MG63 (cell line): ENCODE measurements at places on chromosomes 6 and 20.

- DNase-seq = no peak
Measured at GRCh38 chr6:108448481-108448880, 112.2 kb upstream of the FOXO3 start.

DNA sequence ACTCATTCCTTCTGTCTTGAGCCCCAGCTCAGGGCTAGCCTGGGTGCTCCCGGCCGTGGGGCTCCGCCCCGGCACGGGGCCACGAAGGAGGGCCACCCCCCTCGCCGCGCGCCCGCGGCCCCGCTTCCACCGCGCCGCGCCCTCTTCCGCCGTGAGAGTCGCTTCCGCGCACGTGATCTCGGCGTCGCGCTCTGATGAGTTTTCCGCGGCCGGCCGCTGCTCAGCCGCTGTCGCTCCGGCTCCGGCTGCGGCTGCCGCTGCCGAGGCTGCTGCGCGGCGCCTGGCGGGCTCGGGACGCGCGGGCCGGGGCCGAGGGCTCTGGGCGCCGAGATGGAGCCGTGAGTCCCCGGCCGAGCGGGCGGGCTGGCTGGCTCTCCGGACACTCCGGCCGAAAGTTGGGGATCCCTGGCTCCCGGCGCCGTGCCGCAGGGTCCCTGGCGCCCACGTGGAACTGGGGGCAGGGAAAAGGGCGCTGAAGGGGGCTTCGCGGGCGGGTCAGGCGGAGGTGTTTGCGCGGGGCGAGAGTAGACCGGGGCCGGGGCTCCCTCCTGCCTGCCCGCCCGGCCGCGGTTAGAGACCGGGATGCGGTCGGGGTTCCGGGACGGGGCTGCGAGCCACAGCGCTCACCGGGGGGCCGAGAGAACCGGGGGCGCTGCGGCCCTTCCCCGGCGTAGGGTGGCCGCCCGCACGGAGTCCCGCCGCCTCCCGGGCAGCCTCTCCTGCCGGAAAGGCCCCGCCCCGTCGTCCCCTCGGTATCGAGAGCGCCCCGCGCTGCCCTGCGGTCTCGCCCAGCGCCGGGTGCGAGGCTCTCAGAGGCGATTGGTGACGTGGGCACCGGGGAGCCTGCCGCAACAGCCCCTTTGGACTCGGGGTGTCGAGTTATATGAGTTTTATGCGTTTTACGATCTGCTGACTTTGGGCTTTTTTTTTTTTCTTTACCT lies at the start of gene TMEM181:
Gene TMEM181 (plus strand): TSS at position 197 of the 941 bp plus-strand sequence. CDS start 134 bp downstream, at position 331.
- DNase-seq = peak; percentile 88

DNA sequence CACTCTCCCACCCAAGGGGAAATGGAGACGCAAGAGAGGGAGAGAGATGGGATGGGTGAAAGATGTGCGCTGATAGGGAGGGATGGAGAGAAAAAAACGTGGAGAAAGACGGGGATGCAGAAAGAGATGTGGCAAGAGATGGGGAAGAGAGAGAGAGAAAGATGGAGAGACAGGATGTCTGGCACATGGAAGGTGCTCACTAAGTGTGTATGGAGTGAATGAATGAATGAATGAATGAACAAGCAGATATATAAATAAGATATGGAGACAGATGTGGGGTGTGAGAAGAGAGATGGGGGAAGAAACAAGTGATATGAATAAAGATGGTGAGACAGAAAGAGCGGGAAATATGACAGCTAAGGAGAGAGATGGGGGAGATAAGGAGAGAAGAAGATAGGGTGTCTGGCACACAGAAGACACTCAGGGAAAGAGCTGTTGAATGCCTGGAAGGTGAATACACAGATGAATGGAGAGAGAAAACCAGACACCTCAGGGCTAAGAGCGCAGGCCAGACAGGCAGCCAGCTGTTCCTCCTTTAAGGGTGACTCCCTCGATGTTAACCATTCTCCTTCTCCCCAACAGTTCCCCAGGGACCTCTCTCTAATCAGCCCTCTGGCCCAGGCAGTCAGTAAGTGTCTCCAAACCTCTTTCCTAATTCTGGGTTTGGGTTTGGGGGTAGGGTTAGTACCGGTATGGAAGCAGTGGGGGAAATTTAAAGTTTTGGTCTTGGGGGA lies 754 bp downstream of the TNF start:
- no peak for DNase-seq

- DNase-seq = no peak
Measured at GRCh38 chr6:119145111-119145510, 66.6 kb upstream of the FAM184A start.

GRCh38 chr6:131321589-131321988 lies 186.3 kb downstream of the AKAP7 start:
- no peak for DNase-seq

DNA sequence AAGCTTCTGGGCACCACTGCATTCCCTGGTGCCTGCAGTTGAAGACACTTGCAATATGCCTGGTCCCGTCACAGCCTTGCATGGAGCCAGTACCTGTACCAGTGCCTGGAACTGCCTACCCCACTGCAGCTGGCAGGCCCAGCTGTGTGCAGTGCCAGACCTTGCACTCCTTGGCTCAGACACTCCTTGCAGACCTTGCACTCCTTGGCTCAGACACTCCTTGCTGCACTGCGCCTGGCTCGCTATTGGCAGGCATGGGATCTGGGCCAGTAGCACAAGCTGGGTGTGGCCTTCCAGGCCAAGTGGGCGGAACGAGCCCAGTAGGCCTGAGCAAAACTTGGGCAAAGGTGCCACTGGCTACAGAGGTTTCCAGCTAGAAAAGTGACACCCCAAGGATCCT lies 1189.1 kb downstream of the GRIK2 start:
- no peak for DNase-seq

GRCh38 chr20:10594296-10594868 lies 79.4 kb downstream of the JAG1 start:
- no peak for DNase-seq

- no peak for DNase-seq
Measured at GRCh38 chr20:40535816-40536215, 153.2 kb downstream of the MAFB start.

- no peak for DNase-seq
Measured at GRCh38 chr6:143110996-143111395, 50.3 kb downstream of the AIG1 start.

DNA sequence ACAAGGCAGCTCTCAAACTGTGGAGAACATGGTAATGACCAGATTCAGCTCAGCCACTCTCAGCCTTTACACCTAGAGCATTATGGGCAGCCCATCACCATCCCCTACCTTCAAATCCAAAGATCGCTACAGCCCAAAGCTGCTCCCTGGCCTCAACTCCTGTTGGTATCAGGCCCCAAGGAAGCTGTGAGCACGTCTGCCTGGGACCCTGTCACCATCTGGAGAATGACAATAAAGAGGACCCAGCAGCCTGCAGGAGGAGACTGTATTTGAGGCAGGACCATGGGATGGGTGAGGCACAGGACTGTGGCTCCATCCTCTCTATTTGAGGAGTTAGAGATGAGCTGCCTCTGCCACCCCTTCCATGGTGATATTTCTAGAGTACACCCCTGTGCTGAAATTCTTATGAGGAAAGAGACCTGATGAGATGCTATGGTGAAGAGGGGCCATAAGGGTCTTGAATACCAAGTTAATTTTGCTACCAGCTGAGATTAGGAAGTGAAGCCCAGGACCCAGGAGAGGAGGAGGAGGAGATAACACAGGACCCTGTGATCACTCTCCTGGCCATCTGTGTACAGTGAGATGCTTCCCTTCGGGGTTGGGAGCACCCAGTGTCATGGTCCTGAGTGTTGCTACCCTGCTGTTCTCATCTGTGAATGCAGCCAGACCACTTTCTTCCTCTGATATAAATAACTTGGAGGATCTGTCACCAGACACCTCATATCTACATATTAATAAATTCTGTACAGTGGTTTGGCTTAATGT lies 19.6 kb upstream of the MICB start:
- DNase-seq = no peak

DNA sequence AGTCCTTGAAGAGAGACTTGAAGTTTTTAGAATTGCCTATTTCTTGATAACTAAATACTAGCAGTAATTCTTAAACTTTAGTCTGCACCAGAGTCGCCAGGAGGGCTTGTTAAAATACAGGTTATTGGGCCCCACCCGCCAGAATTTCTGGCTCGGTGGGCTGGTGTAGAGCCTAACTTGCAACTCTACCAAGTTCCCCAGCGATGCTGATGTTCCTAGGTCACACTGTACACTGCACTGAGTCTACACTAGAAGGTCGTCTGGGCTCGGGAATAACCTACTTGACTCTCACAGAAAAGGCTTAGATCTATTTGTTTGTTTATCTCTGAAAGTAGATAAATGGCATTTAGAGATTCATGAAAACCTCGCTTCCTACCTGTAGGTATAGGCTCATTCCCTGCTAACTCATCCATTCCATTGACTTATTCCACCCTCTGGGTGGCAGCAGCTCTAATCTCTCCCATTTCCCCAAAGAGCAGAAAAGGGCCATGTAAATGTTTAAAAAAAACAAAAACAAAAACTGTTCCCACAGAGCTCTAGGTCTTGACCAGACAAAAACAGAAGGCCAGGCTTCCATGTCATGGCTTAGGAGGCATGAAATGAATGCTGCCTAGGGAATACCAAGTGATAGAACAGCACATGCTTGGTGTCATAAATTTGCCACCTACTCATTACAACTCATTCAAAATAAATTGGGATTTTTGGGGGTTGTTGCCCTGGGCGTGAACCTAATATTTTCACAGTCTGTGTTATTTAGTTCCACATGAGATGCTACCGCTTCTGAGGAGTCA lies 292.1 kb downstream of the ADGB start:
- DNase-seq = no peak

- DNase-seq = no peak
Measured at GRCh38 chr20:41226426-41226825, 89.1 kb downstream of the PLCG1 start.

DNA sequence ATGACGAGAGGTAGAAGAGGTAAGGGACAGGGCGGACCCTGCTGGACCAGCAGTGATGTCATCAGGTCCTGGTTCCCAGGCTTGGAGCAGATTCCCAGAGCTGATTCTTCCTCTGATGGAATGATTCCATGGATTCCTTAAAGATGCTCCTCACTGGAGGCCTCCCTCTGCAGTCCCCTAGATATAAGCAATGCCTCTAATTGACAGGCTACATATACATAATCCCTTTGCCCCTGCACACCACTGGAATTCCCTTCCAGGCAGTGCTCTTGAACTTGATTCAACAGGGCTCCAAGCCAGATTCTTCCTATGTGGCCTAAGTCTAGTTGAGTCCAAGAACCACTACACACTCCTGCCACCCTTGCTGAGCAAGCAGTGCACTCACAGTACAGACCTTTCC lies 52.3 kb upstream of the L3MBTL3 start:
- no peak for DNase-seq
